ENCODE measurements at places on chromosomes 7 and 10.
A peak's percentile ranks its signal among the peaks of the same experiment; 100 is the strongest.

DNA sequence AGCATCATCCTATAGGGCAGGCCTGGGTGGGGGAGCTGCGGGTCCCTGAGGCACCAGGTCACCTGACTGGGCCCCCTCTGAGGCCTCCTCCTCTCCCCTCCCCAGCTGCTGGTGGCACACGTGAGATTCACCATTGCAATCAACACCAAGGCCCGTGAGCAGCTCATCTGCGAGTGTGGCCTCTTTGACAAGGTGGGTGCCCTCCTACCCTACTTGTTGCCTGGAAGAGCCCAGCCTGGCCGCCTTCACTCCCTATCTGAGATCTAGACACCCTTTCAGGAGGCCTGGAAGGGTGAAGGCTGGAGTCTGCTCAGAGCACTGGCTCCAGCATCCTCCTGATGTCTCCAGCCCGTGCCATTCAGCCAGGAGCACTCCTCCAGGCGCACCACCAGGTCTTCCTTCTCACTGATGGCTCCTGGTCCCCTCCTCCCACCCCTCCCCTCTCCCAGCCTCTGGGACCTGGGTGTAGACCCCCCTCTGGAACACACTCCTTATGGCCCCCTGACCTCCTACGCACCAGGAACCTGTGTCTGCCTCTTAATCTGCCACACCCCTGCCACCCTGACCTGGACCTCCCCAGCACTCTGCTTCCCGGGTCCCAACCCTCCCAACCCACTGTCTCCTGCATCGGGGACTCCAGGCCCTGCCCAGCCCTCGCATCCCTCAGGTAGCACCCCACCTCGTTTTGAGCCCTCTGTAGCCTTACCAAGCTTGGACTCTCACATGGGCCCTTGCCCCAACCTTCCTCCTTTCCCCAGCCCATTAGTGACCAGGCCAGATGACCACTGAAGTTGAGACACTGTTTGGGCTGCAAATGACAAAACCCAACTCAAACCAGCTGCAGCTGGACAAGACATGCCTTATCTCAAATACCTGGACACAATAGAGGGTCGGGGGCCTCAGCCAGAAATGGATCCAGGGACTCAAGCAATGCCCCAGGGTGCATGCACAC is 67.5 kb downstream of the ALOX5 start:
- no peak for DNase-seq

DNA sequence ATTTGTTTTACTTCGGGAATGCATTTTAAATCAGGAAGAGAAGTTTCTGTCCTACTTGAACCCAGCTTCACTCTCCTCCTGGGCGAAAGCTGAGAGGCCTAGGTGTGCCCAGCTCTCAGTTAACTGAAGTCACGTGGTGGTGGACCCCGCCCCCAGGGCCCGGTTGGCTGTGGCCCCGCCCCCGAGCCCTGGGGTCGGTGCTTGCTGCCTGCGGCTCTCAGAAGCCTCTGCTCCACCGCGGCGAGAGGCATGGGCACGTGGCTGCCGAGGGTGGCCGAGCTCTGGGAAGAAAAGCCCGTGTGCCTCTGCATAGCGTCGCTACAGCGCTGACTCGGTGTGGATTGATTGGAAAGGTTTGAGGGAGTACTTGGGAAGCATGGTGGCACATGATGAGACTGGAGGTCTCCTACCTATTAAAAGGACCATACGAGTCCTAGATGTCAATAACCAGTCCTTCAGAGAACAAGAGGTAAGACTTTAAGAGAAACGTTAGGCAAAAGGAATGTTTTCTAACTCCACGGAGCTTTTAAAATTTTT is 34.1 kb downstream of the NET1 start:
- peak; percentile 65 for DNase-seq

- DNase-seq: no peak
Observed at GRCh38 chr10:118995739-118996138, 33.8 kb upstream of the NANOS1 start.

DNA sequence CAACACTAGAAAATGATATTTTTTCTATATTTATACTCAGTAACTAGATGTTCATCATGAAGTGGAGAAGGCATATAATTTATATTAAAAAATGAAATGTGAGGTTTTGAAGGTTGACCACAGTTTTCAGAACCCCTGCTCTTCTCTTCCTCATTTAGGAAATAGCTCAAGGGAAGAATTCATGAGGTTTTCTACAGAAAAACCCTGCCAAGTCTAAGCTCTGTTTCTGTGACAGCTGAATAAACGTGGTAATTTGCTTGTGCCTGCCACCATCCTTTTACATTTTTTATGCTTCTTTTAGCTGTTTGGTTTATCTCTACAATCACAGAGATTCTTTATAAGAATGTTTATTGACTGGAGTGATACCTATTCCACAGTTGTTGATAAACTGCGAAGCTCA is 630.3 kb upstream of the POT1 start:
- DNase-seq: no peak

DNA sequence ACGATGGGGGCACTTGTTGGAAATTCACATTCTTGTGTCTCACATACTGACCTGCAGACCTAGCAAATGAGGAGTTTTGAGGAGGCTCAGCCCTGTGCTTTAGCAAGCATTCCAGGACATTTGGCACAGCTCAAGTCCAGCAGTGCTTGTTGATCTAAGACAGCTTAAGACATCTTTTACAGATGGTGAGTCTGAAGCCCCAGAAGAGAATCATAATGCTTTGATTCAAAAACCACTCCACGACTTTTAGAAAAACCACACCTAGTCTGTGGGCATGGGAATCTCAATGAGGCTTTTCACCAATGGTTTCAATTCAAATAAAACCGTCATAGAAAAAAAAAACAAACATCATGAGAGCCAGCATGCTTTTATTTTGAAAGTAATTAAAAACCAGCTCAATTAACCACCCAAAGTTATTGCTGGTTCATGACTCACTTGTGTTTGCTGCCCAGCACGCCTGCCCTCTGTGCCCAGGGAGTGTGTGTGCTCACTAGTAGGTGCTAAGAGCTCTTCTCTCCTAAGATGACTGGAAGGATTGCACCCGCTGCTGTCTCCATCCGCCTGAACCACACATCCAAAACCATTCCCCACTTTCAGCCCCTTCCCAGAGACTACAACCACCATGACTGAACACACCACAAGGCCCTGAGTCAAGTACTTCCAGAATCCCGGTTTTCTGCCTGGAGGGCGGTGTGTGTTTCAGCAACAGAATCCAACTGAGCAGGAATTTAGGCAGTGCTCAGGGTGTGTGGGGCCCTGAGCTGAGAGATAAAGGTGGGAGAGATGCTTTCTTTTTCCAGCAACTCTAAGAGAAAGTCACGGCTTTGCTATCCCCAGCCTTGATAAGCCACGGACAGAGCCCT is 130.2 kb upstream of the ADAM12 start:
- no peak for DNase-seq

GRCh38 chr7:106895246-106895864 is 30.3 kb downstream of the PIK3CG start:
- DNase-seq: no peak
